NCI-H2029 treated with DMSO at 0.1 percent for 48 hours (cell line): ENCODE measurements at places on chromosomes 6 and 20.
A peak's percentile ranks its signal among the peaks of the same experiment; 100 is the strongest.

DNA sequence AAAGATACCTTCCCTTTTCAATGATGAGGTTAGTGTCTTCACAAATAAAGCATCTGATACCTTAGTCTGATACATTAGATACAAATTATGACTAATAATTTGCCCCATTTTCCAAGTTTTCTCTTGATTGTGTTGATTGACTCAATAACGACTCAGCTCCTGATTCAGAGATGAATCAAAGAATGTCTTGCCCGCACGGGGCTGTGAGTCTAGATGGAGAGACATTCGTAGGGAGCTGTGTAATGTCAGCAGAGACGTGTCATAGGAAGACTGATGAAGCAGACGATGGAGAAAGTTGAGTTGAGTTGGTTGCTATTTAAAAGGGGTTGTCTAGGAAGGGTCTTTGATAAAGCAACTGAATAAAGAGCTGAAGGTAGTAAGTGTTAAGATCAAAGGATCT is 78.2 kb downstream of the TSHZ2 start:
- DNase-seq, result no peak

DNA sequence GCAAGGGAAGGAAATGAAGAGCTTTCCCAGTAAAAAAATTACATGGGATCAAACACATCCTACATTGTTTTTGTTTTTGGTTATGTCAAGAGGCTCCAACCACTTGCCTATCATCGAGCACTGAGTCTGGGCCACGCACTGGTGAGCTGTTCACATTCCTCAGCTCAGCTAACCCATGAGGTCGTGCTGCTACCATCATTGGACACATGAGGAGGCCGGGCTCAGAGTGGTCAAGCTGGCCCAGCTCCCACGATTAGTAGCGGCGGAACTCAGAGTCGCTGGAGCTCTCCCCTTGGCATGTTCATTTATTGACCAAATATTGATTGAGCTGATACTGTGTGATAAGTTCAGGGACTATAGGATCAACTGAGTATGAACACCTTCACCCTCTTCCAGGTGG is 164.9 kb downstream of the CDH26 start:
- no peak for DNase-seq

GRCh38 chr6:125198398-125198937 is 44.9 kb downstream of the TPD52L1 start:
- peak; percentile 43 for DNase-seq

DNA sequence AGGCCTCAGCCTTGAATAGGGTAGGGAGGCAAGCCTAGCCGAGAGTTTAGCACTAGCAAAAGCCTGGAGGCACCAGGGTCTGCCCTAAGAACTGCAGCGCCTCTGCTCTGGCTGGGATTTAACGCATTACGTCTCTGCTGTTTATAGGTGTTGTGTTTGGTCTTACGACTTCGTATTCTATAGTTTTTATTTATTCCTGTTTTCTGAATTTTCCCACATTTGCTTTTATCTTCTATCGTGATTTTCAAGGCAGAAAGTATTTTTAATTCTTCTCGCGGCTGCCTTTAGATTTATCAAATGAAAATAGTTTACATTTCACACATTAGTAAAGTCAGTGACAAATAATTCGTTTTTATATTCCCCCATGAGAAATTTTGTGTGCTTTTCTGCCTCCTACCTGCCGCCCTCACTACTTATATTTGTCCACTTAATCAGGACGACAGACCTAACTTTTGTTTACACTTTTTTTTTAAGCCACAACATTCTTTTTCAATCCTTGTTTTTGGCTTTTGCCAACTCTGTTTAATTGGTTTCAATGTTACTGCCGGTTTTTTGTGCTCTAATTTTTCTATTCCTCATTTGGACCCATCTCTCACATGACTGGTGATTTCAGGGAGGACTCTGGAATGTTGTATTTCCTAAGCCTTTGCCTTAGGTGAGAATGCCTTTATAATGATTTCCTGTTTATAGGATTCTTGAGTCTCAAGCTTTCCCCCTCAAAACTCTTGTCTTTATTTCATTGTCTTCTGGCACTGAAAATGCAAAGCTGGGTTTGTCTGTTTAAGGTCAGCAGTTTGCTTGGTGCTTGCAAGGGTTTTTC is 1.3 kb upstream of the LZTS3 start:
- DNase-seq, result no peak

GRCh38 chr20:58619864-58620431 is 31.1 kb upstream of the STX16 start:
- DNase-seq, result no peak

DNA sequence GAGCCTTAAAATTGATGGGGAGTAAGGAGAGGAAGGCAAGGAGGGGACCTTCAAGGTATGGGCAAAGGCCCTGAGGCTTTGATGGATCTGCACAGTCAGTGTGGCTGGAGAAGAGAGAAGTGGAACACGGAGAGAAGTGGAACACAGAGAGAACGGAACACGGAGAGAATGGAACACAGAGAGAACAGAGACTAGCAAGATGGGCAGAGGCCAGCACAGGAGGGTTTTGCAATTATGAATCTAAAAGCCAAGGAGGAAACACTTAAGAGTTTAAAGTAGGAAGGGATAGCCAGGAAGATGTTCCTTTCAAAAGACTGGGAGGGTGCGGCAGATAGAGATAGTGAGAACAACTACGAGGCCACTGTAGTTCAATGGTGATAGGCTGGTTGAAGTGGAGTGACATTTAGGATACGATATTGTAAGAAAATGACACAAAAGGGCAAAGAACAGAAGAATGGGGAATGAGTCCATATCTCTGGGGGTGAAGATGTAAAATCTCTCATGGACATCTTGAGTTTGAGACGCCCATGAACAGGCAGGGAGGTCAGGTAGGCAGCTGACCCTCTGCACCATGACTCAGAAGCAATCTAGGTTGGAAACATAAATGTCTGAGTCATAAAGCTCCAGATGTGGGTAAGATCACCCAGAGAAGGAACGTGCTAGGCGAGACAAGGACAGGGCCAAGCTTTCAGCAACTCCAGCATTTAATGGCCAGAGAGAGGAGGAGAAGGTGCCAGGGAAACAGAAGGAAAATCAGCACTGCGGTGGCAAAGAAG is 25.4 kb downstream of the ZMYND8 start:
- no peak for DNase-seq

GRCh38 chr6:92559611-92560010 is 859.7 kb downstream of the EPHA7 start:
- DNase-seq, result no peak

DNA sequence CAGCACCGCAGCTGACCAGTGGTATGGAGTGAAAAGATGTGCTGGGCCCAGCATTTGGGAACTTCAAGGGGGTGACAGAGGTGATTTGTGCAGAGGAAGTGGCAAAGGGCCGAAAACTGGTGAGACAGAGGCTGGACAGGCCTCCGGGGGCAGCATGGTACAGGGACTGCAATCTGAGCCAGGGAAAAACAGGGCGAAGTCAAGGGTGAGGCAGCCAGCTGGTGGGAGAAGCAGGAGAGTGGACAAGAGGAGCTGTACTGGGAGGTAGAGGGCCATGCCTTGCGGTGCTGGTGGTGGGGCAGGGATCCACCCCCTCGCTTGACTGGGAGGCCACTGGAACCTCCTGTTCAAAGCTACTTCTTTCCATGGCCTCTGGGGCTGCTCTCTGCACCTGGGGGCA is 7.3 kb upstream of the GFRA4 start:
- DNase-seq, result no peak

DNA sequence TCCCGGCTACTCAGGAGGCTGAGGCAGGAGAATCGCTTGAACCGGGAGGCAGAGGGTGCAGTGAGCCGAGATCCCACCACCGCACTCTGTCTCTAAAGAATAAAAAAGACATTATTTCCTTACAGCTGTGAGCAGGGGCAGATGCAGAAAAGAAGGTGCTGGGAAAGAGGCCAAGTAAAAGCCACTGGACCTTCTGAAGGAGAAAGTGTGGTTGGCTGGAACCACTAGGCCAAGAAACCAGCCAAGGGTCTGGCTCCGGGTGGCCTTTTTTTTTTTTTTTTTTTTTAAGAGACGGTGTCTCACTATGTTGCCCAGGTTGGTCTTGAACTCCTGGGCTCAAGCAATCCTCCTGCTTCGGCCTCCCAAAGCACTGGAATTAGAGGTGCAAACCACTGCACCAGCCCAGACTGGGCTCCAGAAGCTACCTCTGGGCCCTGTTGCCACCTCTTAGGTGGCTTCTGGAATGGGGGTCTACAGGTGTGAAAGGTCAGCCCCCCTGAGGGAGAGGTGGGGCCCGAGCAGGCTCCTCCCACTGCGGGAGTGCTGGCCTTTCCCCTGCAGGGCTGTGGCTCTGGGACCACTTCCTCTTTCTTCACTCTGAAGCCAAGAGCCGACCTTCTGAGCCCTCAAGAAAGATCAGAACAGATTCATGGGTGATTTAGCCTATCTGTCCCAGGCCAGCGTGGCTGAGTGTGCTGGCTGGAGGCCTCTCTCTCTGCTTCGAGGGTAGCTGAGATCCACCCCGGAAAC is at the start of gene FGD2:
Gene FGD2 (plus strand): TSS at position 595 of the 750 bp plus-strand sequence. CDS start 163 bp downstream, outside the sequence.
- no peak for DNase-seq

GRCh38 chr20:14989535-14990290 is 652.3 kb upstream of the FLRT3 start:
- no peak for DNase-seq

- no peak for DNase-seq
These were observed 6.5 kb downstream of the DDO start for GRCh38 chr6:110408901-110409300.

- DNase-seq, result no peak
These were observed 102.0 kb downstream of the MAP3K7 start for GRCh38 chr6:90484903-90485302.

DNA sequence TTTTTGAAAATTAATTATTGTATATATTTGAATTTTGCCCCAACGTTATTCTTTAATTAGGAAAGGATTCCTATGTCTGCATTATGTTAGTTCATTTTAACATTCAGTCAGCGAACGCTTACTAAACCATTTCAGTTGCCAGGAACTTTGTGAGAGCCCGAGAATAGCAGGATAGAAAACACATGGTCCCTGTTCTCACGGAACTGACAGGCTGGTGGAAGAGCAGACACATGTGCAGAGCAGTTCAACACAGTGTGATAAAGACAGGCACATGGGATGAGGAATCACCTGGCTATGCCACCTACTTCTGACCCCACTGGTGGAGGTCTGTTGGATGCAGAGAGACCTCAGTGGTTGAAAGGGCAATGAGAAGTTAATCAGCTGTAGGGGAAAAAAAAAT is 367.2 kb downstream of the EPM2A start:
- no peak for DNase-seq

- DNase-seq, result no peak
These were observed 380.3 kb upstream of the RSPO3 start for GRCh38 chr6:126738146-126738545.
